Activated naive CD4-positive, alpha-beta T cell (primary cell): ENCODE measurements at places on chromosomes 1 and 21.

GRCh38 chr1:111176678-111177077 lies 23.8 kb downstream of the DENND2D start:
- DNase-seq = no peak

DNA sequence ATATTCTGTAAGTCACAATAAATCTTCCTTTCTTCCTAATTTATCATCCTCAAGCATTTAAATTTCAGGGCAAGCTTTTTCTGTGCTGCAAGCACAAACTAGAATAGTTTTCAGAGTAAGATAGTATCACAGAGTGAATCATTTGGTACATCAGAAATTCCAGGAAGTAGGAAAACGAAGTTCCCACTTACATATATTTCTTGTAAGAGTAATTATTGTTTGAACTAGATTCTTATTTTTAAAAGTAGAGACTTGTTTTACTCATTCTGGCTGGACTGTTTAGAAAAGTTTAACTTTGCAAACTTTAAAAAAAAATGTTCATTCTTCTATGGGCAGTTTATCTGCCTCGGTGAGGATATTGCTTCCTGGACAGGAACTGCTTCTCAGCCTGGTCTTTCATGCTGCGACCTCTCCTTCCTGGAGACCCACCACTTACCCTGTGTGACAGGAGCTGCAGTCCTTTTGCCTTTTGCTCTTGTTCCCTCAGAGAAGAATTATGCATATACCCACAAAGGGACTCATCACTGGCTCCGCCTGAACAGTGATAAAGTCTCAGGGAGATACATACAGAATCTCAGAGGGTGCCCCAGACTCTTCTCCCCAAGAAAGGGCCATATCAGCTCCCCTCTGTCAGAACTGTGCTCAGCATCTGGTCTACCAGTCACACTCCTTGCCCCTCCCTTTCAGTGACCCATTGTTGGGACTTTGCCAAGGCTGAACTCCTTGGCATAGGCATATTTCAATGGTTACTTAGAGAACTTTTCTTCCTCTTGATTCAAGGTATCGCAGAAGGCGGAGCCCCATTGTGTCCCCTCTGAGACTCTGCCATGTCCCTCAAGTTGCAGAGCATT lies 102.7 kb upstream of the CD55 start:
- DNase-seq = no peak

- no peak for DNase-seq
Measured at GRCh38 chr1:175287849-175288248, 95.3 kb upstream of the KIAA0040 start.

DNA sequence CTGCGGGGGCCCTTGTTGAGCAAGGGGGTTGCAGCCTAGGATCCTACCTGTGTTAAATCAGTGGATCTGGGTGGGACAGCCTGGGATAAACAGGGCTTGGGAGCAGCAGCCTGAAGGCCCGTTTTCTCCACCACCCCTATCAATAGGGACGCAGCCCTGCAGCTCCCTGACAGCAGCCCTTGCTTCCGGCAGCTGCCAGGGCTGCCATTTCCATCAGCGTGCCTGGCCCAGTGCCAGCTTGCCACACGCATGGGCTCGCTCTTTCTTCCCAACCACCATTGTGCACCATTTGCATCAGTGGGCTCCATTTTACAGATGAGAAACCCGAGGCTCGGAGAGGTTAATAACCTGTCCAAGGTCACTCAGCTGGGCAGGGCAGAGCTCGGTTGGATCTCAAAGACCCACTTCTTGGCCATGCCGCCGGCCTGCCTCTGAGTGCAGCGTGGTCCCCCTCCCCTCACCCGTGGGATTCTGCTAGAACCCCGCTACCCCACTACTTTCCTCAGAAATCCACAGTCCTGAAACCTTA lies 3.8 kb downstream of the WNT4 start:
- no peak for DNase-seq

GRCh38 chr1:37174341-37174740 lies 140.0 kb upstream of the GRIK3 start:
- DNase-seq = no peak

DNA sequence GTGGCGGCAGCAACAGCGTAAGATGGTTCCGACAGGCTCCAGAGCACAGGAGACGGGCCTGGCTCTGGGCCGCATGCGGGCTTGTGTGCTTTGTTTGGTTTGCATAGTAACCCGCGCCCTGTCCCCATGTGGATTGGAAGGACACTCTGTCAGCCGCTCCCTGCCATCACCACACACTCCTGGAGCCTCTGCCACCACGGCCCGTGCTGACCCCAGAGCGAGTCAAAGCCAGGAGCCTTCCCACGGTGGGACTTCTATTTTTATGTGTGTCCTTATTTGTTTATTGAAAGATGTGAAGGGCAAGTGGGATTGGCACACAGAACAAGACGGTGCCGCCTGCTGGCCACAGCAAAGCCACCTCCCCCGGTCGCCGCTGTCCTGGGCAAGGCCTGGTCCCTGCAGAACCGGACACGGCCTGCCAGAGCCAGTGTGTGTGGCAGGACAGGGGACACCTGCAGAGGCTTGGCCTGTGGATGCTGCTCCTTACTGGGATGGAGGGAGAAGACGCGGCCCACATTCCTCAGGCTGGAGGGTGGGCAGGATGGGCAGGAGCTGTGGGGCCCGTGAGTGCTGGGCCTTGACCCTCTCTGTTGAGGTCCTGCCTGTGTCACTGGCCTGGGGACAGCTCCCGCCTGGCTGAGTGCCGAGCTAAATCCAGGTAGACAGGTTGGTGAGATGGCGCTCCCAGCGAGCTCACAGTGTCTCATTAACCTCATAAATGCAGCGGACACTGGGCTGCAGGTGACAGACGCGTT lies 64.4 kb downstream of the AGPAT3 start:
- no peak for DNase-seq

- DNase-seq = no peak
Measured at GRCh38 chr21:45638707-45639106, 4.8 kb upstream of the PCBP3 start.

- DNase-seq = no peak
Measured at GRCh38 chr1:242788771-242789170, 264.3 kb upstream of the PLD5 start.
